ENCODE measurements at places on chromosomes 1 and 21.

GRCh38 chr1:82197606-82198005, 396.9 kb downstream of the ADGRL2 start:
- DNase-seq, result no peak

- no peak for DNase-seq
Observed at GRCh38 chr1:1051127-1051810, 22.8 kb downstream of the RNF223 start.

DNA sequence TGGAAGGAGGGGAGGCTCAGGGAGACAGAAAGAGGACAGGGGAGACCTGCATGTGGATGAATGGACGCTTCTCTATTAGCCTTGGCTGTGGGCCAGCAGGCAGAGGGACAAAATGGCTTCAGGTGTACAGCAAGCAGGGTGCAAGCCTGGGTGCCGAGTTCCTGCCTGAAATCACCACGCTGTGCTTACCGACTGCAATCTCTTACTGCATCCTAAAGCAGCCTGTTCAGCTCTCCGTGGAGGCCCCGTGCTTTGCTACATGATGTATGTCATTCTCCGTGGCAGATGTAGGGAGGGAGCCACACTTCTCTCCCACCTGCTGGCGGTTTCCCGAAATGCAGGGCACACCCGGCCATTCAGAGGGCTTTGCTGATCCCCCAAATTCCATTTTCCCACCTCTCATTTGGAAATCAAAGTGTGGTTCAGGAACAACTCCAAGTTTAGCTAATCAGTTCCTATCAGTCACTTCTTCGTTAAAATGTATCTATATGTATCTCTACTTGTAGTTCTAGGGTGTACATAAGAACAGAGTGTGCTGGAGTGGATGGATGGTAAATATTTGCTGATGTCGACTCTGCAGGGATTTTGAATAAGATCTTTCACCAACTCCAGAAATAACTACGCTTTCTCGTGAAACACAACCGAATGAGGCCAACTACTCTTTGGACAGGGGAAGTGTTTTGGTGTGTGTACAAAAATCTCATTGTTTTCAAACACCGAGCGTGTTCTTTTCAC, 122.3 kb upstream of the BACE2 start:
- DNase-seq, result no peak

DNA sequence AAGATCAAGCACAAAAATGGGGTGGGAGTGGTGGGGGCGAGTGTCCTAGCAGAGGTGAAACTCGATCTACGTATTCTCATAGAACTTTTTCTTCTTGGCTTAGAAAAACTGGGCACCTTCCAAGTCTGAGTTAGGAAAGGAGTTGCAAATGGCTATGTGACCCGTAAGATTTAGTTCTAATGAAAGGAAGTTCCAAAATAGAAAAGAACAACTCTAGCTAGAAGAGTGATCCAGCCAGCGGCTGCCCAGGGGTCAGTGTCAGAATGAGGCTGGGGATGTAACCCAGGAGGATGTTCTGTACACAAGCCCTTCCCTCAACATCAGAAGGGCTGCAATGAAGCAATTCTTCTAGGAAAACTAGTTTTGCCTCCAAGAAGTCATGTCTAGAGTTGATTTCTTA, 5.2 kb downstream of the MTARC1 start:
- no peak for DNase-seq

- DNase-seq, result peak; percentile 47
Observed at GRCh38 chr1:28259934-28260802, 850 bp downstream of the SESN2 start.

DNA sequence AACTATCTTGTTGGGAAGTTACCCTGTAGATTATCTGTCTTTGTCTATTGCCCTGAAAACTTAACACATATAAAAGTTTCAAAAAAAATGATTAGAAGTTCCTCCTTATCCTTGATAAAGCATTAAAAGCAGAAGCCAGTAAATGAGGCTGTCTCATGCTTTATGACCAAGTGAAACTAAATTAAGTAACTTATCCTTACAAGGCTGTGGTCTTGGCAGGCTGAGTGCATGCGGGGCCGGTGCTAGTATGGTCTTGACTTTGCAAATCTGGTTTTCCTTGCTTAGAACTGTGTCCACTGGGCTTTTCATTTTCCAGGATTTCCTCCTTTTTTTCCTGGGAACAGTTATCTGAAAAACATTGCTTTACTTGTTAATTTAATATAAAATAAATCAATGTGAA, 43.1 kb downstream of the PCNX2 start:
- DNase-seq, result no peak

DNA sequence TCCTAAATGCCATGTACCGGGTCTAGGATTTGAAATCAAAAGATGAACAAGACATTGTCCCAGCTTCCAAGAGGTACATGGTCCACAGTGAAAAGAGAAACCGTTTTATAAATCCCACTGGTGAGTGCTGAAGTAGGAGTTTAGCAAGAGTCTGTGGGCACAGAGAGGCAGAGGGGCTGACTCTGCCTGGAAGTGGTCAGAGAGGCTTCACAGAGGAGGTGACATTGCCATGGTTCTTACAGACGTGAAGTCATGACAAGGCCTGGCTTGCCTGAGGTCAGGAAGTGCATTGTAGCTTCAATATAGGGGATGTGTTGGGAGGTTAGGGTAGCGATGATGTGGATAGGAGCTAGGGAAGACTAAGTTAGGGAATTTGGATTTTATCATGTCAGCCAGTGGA, 28.4 kb downstream of the MAPKAPK2 start:
- DNase-seq, result no peak

DNA sequence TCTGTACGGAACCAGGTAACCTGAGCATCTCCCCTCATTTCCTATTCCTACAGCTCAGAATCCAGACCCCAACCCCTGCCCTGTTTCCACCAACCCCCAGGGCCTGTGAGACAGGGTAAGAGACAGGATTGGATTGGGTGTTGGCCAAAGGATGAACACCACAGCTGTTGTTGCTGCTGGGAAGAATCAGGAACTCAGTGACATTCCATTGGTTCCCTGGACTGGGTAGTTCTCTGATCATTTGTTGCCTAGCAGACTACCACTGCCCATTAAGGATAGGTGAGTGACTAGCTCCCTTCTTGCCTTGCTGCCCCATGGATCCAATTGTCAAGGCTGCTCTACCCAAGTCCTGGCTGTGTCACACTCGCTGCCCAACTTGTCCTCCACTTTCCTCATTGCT, 10.0 kb downstream of the NCSTN start:
- no peak for DNase-seq

GRCh38 chr1:15433471-15433870, 4.8 kb upstream of the CTRC start:
- DNase-seq, result no peak

DNA sequence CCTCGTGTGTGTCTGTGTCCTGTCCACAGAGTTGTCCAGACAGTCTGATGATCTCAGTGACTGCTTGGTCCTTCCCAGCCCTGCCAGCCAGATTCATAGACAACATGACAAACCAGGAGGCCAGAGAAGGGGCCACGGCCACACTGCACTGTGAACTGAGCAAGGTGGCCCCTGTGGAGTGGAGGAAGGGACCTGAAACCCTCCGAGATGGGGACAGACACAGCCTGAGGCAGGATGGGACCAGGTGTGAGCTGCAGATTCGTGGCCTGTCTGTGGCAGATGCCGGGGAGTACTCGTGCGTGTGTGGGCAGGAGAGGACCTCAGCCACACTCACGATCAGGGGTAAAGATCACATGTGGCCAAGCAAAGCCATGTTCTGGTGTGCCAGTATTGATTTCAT, 96.4 kb downstream of the OBSCN start:
- no peak for DNase-seq

GRCh38 chr1:76381450-76382097, 307.0 kb downstream of the ST6GALNAC3 start:
- peak; percentile 4 for DNase-seq

GRCh38 chr1:156110252-156110651, 4.3 kb upstream of the LMNA start:
- DNase-seq, result no peak

GRCh38 chr1:168554603-168555483, 11.0 kb upstream of the XCL2 start:
- DNase-seq, result no peak

DNA sequence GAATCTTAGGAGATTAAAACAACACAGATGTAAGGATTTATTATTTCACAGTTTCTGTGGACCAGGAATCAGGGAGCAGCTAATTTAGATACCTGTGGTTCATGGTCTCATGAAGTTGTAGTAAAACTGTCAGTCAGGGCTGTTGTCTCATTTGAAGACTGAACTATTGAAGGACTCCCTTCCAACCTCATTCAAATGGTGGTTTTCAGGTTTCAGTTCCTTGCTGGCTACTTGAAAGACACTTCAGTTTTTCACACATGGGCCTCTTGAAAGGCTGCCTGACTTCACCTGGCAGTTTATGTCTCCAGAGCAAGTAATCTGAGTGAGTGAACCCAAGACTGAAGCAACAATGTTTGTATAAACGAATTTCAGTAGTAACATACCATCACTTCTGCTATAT, 915.9 kb downstream of the PLA2G4A start:
- DNase-seq, result no peak

DNA sequence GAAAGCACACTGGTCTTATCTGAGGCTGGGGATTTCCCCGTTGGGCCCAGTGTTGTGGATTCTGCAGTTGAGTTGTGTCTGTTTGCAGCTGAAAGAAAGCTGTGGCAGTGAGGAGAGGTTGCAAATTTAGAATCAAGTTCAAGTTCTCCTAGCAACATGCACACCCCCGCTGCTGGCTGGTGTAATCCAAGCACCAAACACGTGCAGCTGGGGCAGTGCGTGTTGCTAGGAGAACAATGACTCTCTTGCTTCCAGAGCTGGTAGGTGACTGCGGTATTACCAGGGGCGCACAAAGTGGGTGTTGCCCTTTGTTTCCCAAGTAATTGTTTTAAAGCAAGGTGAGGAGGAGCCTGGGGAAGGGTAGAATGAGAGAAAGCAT, 91.5 kb downstream of the IER5 start:
- DNase-seq, result no peak

DNA sequence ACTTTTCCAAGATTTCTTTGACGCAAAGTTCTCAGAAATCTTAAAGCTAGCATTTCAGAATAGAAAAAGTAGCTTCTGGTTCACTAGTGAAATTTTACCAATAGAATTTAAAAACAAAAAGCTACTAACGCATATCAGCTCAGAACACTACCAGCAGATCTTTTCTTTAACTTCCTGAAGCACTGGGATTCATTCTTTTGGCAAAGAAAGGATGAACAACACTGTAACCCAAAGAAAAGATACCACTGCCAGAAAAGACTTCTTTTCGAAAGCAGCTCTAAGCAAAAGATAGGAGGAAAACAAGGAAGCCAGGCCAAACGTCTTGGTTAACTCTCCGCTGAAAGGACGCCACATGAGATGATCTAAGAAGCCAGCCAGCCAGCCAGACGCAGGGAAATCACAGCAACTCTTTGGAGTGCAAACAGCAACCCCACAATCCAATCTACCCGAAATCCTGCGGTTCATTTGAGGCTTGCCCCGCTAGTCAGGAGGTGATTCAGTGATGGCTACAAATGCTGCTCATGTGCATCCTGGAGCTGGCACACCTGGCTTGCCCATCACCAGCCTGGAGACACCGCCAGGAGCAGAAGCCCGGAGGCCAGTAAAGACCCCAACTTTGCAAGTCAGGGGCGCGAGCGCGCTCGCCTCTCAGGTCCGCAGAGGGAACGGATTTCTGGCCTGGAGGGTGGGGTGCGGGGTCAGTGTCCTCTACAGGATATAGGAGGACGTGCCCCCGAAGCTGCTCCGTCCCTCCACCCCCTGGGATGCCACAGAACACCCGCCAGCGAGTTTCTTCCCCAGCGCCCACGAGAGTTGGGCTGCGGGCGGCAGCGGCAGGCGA, 812 bp downstream of the NBPF1 start:
- DNase-seq, result peak; percentile 45

DNA sequence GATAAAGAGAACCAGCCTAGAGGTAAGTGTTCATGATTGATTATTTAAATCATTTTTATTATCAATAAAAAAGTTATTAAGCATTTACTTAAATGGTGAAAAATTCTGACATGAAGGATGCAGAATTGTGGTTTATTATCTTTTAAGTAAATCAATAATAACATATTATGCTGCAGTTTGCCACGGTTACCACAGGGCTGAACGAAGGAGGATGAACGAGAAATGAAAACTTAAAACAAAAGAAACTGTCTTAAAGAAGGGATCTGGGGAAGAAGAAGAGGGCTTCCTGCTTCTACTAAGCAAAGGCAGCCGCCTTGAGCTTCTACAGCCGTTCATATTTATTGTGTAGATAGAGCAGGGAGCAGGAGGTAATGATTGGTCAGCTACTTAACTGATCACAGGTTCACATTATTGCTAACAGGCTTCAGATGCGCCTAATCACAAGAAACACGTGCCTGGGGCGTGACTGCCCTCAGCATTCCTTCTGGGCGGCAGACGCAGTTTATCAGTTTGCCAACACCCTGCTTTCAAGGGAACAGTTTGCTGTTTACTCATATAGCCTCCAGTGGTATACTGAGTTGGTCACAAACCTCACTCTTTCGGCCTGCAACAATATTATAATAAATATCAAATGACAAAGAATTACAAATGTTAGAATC, 5.8 kb upstream of the FNBP1L start:
- DNase-seq, result no peak

GRCh38 chr1:230832476-230832875, 35.8 kb downstream of the C1orf198 start:
- DNase-seq, result no peak

- DNase-seq, result no peak
Observed at GRCh38 chr1:214720561-214720960, 117.6 kb downstream of the CENPF start.

DNA sequence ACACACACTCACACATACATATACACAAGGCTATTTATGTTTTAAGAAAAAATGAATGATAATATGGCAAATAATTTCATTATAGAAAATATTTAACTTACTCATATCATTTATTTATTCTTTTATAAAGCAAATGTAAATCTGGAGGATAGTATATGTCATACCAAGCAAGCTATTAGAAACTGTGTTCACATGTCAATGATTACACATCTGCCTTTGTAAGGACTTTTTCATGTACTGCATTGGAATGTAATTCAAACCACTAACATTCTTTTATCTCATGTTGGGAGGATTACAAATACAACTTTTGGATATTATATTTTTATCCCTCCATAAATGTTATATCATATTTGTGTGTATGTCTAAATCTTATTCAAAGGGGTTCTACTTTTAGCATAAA, 1887.4 kb downstream of the NCAM2 start:
- DNase-seq, result no peak

- DNase-seq, result peak; percentile 13
Observed at GRCh38 chr1:83910461-83910860, 88.5 kb downstream of the TTLL7 start.

GRCh38 chr1:203954788-203955552, 93.6 kb downstream of the SNRPE start:
- no peak for DNase-seq

GRCh38 chr1:117598489-117598888, 7.4 kb upstream of the TENT5C start:
- no peak for DNase-seq

DNA sequence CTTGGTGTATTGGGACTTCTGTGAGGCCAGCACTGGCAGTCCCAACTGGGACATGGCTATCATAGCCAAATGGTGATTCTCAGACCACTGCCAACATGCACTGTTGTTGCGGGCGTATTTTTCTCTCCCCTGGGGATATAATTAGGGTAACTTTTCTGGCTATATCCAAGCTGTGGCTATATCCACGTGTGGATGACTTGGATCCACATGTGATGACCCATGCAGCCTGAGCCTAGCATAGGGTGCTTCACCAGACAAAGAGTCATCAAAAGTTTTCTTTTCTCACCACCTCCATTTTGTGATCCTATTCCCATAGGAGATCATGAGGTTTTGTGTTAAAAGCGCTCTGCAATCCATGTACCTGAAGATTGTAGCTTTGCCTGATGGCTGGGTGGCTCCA, 51.2 kb upstream of the CSF3R start:
- DNase-seq, result no peak

- DNase-seq, result no peak
Observed at GRCh38 chr1:116113615-116114014, 2.4 kb downstream of the MAB21L3 start.
